ENCODE measurements at places on chromosomes 6 and 20.

- DNase-seq: no peak
Measured at GRCh38 chr6:28212510-28213212, 12.4 kb upstream of the ZSCAN9 start.

GRCh38 chr6:2480267-2480966, 235.0 kb upstream of the GMDS start:
- DNase-seq: no peak

- DNase-seq: no peak
Measured at GRCh38 chr6:41878246-41878645, 16.9 kb downstream of the USP49 start.

GRCh38 chr6:16141514-16141913, 12.6 kb downstream of the MYLIP start:
- no peak for DNase-seq

DNA sequence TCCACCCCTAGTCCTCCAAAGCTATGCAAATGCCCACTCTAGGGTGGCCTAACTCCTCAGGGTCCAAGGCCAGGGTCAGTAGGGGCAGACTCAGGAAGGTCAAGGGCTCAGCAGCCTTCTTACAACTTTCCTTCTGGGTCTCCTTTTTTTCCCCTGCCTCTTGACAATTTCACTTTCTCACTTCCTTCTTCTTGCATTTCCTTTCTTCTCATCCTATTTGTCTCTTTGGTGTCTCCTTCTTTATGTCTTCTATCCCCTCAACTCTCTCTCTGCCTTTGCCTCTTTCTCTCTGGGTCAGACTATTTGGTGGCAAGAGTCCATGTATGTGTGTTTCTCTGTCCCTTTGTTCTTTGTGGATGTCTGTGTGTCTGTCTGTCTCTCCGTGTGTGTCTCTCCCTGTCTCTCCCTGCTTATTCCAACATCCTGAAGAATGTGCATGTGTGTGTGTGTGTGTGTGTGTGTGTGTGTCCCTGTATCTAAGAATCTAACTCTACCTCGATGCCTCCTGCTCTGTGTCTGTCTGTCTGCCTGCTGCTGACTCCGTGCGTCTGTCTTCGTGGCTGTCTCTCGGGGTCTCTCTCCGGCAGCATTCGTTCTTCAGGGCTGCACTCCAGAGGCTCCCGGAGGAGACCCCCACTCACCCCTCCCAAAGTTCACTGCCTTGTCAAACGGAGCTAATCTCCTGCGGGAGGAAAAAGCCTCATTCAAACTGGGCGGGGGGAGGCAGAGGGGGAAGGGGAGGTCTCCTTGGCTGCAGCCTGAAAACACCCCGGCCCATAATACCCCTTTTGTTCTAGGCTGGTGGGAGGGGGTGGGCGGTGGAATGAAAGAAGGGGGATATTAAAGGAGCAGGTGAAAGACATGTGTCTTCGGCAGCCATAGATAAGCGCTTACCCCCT, 51.7 kb upstream of the FOXP4 start:
- no peak for DNase-seq

DNA sequence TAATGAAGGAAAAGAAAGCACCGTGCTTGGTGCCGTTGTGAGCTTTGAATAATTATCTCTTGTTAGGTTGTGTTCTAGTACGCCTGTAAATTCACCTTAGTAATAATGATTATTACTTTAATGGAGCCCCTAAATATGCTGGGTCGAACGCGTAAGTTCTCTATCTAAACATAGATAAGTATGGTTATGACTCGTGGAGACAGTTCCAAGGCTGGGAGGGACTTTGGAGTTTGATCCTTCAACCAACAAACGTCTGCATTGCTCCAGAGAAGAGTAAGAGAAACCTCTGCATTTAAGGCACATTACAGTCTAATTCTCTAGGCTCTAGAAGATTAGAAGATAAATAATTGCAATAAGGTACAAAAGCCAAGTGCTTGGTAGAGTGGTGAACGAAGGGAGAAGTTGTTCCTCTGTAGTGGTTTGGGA, 514 bp downstream of the ACOT13 start:
- no peak for DNase-seq

DNA sequence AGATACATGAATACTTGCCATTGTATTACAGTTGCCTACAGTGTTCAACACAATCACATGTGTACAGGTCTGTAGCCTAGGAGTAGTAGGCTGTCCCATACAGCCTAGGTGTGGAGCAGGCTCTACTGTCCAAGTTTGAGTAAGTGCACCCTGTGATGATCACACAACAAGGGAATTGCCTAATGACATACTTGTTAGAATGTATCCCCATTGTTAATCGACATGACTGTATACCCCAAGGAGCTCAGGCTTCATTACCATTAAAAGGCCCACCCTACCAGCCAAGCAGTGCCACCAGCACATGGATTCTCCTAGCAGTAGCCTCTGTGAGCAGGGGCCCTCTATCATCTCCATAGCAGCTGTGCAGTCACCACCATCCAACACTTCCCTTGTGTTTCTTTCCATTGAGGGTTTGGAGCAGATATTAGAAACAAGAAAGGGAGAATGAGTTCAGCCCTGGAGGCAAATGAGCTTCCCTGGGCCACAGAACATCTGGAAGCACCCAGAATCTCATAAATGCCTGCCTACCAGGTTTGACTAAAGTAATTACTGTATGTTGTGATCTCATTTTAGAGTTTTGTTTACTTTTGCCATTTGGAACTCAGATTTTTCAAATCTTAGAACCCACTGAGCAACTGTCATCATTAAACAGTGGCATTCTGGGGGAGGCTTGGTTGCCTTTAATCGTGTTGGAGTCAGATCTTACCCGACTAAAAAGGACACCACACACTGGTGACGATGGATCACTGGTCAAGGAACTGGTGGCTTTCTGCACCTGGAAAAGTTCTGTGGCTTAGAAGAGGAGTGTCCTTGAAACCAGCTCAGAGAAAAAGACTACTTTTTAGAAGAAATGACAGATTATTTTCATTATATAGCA, 104.9 kb downstream of the TULP4 start:
- DNase-seq: no peak

DNA sequence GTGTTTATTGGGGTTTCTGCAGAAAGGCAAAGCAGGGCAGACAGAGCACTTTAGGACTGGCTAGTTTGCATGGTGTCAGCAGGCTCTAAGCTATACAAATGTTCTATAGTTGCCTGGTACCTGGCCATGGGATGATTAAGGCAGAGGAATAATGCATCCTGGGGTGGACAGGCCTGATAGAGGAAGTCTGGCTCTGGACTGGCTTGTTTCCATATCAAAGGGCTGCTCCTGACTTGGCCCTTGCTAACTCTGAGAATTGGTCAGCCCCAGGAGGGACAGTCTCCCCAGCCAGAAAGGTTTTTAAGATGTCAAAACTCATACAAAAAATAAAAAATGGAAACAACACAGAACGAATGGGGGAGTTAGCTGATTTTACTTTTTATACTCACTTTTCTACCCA, 136.9 kb downstream of the TBC1D7 start:
- no peak for DNase-seq

DNA sequence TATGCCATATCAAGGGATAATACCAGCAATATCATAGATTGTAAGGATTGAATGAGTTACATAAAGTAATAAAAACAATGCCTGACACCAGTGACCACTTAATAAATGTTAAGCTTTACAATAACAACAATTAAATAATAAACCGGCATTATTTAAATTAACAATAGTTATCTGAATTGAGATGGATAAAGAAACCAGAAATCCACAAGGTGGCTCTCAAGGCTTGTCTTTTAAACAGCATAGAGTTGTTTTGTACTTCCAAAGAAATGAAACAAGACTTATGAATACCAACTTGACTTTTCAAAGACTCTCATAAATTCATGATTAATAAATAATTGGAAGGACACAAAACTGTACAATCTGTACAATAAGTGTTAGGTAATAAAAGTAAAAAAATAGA, 203.1 kb downstream of the ASCC3 start:
- no peak for DNase-seq

DNA sequence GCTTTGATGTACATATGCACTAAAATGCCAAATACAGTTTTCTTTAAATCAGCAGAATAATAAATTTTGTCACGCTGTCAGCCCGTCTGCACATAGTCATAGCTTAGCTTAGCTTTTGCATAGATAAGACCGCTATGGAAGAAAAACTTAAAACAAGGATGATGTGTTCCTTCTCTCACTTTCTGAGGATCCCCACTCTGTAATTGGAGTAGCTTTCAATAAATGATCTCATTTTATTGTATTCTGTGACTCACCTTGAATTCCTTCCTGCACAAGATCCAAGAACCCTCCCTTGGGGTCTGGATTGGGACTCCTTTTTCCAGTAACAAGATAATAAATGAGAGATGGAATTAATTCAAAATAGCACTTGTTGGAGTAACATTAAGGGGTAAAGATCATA, 186.2 kb downstream of the CDH26 start:
- DNase-seq: no peak

DNA sequence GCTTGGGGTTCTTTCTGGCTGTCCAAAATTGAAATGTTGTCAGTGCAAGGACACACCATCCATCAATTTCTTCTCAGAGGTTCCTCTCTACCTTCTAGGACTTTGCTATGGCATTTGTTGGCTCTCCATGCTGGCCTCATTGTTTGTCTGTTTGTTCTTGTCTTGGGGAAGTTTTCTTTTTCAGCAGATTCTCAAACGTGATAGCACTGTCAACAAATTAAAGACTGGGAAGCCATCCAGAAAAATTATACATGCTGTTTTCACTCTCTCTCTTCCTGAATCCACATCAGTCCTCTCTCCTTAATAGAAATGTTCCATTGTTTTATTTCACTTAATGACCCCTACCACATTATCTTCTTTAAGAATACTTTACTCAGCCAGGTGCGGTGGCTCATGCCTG, 130.4 kb downstream of the PCSK2 start:
- no peak for DNase-seq

DNA sequence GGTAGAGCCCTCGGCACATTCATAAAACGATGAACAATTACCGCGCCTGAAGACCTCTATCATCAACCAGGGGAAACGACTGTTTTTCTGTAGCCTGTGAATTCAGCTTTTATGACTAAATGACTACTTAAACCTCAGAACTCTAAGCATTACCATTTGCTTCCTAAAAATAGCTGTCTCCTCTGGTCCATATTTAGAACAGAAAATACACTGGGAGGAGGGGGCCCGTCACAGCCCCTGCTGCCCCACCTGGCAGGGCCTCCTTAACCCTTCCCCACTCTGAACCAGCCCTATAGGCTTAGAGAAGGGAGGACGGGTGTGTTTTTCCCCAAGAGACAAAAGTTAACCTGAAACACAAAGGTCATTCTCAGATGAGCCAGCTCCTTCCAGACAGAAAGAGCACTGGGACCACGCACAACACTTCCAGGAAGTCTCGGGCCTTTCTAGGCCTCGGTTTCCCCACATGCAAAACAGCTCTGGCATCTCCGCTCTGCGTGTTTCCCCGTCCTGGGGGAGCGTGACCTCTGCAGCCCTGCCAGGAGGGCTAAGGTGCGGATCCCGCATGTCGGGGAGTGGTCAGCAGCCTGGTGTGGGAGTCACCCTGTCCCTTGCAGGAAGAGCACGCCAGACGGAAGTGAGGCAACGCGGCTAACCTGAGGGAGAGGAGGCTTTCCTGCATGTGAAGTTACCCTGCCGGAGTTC, 193.9 kb downstream of the DLL1 start:
- no peak for DNase-seq

- no peak for DNase-seq
Measured at GRCh38 chr6:162940426-162940825, 212.7 kb downstream of the PACRG start.

Measured in cortex of kidney (tissue), 1 donor.